ENCODE measurements at places on chromosomes 11 and 22.
A peak's percentile ranks its signal among the peaks of the same experiment; 100 is the strongest.

DNA sequence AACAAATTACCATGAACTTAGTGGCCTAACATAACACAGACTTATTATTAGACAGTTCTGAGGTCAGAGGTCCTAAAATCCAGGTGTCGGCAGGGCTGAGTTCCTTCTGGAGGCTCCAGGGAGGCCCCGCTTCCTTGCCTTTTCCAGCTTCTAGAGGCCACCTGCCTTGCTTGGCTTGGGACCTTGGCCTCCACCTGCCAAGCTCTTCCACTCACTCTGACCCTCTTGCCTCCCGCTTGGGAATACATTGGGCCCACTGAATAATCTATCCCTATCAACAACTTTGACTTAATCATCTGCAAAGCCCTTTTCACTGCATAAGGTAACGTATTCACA lies 3.2 kb upstream of the MS4A10 start:
- DNase-seq = no peak

GRCh38 chr11:44564670-44565210 lies 723 bp upstream of the CD82 start:
- DNase-seq = peak; percentile 54

GRCh38 chr22:44495629-44496028 lies 2.4 kb downstream of the RTL6 start:
- DNase-seq = no peak

DNA sequence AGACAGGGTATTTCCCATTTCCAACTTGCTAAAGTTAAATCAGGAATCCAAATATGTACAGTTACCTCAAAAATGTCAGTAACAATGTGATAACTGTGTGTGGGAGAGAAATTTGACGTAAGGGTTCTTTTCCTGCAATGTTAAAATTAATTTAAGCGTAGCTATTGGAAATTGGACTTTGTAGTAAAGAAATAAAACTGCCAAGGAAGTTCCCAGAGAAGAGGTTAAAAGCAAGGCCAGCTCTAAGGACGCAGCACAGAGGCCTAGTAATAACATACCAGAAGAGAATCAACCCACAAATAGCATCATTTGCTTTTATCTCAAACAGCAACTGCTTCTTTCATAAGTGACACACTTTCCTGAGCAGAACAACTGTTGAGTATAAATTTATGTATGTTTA lies 36.8 kb upstream of the GRIA4 start:
- DNase-seq = no peak

- peak; percentile 36 for DNase-seq
Measured at GRCh38 chr22:41976070-41976901, 7.0 kb downstream of the SEPTIN3 start.

- DNase-seq = no peak
Measured at GRCh38 chr11:78379039-78379670, 38.5 kb downstream of the GAB2 start.
